ENCODE measurements at places on chromosomes 1 and 21.

- DNase-seq = no peak
These were observed 48.4 kb upstream of the RUNX3 start for GRCh38 chr1:24978383-24979032.

DNA sequence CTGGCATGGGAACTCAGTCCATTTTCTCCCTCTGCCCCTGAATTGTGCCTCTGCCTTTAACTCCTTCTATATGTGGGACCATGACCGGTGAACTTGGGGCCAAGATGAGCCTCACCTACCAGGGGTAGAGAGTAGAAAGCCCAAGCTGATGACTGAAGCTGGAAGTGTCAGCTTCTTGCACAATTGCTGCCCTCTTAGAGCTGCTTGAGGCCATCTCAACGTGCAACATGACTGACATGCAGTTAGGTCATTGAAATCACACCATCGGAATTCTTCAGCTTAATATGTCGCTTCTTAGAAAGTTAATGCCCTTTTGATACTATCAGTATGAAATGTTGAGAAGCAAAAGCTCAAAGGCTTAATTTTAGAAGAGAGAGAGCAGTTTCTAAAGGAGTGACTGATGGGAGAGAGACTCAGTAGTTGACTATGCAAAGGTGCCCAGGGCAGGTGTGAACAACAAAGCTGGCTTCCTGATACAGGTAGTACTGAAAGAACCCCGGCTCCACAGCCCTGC is 89.4 kb upstream of the UBE2U start:
- peak; percentile 18 for DNase-seq

GRCh38 chr1:157111396-157112165 is 12.0 kb upstream of the ETV3L start:
- DNase-seq = peak; percentile 85

GRCh38 chr1:18931730-18932129 is 24.7 kb downstream of the IFFO2 start:
- DNase-seq = no peak

GRCh38 chr1:201525193-201525778 is 13.6 kb upstream of the NAV1 start:
- DNase-seq = no peak
